ENCODE measurements at places on chromosomes 11 and 22.

GRCh38 chr11:5251746-5252145 lies 2.1 kb upstream of the HBG1 start:
- DNase-seq: peak; percentile 71

GRCh38 chr22:37334859-37335805 lies 52.8 kb downstream of the CYTH4 start:
- no peak for DNase-seq

DNA sequence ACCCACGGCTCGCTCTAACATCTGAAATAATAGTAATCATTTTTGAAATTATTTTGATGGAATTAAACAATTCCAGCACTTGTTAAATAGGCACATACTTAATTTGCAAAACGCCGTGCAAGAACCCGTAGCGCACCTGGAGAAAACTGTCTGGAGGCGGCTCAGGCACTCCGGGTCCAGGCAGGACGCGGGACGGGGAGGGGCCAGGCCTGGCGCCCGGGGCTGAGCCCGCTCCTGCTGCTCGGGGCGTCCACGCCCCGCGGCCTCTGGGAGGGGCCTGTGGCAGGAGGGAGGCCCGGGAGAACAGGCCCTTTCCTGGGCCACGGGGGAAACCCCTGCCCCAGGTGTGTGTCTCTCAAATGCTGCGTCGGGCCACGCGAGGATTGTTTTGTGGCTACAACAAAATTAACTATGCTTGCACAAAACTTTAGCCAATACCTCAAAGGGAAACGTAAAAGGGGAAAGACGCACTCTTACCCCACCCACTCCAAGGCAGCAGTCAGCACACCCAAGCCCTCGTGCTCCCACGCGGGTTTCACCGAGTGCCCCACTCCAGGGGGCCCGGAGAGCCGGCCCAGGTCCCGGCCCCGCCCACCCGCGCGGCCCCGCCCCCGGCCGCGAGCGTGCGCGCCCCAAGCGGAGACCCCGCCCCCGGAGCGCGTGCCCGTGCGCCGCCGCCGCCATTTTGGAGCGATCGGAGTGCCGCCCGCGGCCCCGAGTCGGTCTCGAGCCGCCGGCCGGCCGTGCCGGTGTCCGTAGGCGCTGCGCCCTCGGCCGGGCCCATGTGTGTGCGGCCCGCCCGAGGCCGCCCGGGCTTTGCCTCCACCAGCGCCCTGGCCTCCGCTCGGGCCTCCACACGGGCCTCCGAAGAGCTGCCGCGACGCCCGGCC lies at the start of gene PPP6R2:
TSS of gene PPP6R2 (plus strand) at position 677 of the 890 bp plus-strand sequence. CDS start 50,582 bp downstream, outside the sequence.
- DNase-seq: peak; percentile 79

DNA sequence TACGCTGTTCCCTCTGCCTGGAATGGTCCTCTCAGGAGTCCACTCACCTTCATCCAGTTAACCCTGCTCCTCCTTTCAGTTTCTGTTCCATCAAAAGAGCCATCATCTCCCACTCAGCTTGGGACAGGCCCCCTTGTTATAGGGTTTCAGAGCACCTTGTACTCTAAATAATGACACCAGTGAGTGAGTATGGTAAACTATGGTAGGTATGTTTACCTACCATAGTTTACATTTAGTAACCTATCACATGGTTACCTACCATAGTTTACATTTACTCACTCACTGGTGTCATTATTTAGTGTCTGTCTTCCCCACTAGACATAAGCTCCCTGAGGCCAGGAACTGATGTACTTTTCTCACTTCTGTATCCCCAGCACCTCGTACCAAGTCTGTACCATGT lies 130.2 kb upstream of the SESN3 start:
- no peak for DNase-seq

DNA sequence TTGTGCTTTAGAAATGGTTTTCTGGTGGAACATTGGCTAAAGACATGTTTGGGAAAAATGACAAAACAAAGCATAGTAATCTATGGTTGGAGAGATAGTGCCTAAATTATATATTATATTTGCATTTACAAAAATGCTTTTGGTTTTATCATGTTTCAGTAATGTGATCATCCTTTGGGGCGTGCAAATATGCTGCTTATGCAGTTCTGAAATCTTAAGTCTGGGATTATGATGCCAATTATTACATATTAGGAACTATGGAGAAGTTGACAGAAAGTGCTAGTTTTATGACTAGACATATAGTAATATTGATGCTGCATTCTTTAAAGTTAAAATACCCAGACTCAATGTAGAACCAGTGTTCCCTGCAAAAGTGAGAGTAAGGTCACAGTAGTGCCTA lies 655.0 kb downstream of the METTL15 start:
- DNase-seq: no peak

- peak; percentile 90 for DNase-seq
Observed at GRCh38 chr11:82718307-82718706, 15.4 kb downstream of the FAM181B start.

DNA sequence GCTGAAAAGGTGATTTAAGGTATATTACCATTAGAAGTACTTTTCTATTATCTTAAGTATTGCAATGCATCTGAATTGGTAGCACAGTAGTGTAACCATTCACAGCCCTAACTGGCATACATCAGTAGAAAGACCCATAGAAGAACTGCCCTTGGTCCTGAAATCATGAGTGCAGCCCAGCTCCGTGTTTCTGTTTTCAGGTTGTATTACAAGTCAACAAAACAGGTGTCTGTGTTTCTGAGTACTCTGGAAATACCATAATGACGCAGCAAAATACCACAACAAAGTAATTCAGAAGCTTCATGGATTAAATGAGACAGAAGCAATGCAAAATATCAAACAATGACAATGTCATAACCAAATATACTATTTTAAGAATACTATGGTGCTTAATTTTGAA lies 226.3 kb downstream of the OPCML start:
- peak; percentile 7 for DNase-seq

DNA sequence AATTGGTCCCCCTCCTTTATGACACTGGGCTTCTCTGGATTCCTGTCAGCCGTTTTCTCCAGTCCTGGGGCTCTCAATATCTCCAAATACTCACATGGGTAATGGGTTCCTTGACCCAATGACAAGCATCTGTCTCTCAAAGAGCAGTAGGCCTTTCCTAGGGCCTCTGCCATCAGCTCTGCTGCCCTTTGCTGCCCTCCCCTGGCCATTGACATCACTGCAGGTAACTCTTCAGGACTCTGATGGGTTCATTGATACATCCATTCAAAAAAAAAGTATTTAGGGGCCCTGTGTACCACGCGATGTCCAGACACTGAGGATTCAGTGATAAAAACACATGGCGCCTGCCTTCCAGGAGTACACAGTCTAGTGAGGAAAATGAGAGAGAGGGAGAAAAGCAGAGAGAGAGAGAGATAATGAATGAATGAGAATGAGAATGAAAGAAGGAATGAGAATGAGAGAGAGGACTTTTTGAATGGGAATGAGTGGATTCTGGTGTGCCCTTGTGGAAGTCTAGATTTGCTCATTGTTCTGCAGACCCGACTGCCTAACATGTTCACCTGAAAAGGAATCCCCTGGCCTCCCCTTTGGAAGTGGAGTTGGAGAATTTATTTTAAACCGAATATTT lies 42.6 kb upstream of the OLFML1 start:
- DNase-seq: peak; percentile 82

- peak; percentile 57 for DNase-seq
Observed at GRCh38 chr11:57638005-57638781, 11.5 kb downstream of the YPEL4 start.

DNA sequence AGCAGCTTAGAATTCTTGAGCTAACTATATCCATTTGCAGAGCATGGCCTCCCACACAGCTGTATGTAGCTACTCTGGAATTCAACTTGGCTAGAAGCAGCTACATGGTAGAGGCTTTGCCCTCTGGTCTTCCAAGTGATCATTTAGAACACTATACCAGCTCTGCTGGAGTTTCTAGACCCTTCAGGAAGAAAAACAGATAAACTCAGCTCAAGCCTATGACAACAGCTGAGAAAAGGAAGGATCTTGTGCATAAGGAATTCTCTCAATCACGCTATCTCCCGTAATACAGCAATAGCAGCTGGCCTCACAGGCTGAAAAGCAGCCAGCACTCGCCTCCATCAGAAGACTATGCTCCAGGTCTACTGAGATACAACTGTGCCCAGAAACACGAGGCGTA lies 50.6 kb upstream of the APOA1 start:
- DNase-seq: no peak

DNA sequence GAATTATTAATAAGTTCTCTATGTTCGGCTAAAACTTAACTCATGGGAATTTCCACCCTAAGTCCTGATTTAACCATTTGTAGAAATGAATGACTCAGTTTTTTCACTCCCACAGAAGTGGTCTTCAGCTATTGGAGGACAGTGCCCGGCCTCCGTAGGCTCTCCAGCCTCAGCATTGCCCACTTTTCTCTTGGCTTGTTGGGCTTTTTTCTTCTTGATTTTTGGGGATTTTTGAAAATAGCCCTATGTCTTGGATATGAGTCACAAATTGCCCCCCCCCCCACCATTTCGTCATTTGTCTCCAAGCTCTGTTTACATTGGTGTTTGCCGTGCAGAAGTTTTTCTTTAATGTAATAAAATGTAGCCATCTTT lies 66.7 kb downstream of the PACS1 start:
- DNase-seq: no peak

DNA sequence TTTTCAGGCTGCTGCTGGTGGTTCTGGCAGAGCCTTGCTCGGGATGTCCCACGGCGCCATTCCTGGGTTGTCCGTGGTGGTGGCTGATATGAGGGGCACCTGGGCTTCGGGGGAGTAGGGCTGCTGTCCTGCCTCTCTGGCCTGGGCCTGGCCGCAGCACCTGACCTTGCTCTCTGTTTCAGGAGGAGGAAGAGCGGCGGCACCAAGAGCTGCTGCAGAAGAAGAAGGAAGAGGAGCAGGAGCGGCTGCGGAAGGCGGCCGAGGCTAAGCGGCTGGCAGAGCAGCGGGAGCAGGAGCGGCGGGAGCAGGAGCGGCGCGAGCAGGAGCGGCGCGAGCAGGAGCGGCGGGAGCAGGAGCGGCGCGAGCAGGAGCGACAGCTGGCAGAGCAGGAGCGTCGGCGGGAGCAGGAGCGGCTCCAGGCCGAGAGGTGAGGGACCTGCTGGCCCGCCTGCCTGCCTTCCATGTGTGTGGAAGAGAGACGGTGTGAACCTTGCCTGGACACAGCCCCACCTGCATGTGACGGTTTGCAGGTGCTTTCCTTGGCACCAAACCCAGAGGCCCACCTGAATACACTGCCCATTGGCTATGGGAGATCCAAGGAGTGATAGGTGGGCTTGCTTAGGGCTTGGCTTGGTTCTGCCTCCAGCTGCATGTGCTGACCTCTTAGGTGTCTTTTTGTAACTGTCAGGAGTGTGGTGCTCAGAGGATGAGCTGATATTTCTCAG lies 22.8 kb downstream of the INCENP start:
- DNase-seq: no peak

DNA sequence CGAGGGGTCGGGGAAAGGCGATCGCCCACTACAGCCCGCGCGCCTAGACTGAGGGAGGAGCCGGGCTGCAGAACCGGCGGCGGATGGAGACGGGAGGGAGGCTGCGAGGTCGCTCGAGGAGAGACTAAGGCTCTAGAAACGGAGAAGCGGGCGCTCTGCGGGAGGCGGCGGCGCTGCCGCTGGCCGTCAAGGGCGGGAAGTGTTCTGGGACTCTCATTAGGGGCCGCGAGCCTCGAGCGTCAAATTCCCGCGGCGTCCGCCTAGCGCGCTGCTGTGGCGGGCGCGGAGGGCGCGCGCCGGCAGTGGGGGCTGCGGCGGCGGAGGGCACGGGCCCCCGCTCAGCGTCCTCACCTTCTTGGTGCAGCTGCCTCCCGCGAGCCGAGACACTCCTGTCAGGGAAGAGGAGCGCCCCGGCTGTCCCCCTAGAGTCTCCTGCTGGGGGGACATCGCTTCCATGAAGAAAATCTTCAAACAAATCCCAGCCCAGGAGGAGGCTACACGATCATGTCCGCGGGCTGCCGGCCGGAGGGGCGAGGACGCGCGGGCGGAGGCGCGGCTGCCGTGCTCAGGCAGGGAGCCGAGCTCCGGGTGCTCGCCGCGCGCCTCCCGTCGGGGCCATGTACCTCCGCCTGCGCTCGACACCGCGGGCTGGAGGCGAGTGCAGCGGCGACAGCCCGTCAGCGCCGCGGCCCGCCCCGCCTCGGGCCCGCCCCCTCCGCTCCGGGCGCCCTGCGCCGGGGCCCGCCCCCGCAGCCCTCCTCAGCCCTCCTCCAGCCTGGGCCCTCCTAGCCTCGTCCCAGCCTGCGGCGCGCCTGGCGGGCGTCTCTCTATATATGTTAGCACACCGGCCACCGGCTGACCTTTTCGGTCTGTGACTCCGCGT lies at the start of gene ARHGAP20:
TSS of gene ARHGAP20 (minus strand) at position 662 of the 883 bp plus-strand sequence. CDS start at position 456, 206 bp downstream.
- DNase-seq: no peak

Data from OCI-M1 (cell line).